ENCODE measurements at places on chromosomes 3 and 15.

DNA sequence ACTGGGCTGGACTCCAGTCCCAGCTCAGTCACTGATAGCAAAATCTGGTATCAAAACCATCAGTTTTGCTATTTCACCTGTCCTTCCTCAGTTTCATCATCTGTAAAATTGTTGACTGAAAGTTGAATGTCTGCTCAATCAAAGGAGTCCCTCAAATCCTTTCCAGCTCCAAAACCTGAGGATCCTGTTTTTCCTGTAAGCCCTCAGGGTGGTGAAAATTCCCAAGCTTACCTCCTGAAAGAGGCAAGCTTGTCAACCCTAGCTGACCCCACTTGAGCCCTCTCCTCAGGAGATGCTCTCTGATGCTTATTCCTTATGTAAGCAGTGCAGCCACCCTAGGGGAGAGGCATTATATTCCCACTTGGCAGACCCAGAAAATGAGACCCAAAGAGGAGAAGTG, 82.6 kb downstream of the HMG20A start:
- DNase-seq: no peak

- no peak for DNase-seq
Observed at GRCh38 chr15:29698030-29698701, 124.1 kb downstream of the TJP1 start.

- DNase-seq: no peak
Observed at GRCh38 chr3:105676621-105677300, 192.1 kb downstream of the CBLB start.

- DNase-seq: no peak
Observed at GRCh38 chr15:64731805-64732151, 43.6 kb downstream of the RBPMS2 start.

DNA sequence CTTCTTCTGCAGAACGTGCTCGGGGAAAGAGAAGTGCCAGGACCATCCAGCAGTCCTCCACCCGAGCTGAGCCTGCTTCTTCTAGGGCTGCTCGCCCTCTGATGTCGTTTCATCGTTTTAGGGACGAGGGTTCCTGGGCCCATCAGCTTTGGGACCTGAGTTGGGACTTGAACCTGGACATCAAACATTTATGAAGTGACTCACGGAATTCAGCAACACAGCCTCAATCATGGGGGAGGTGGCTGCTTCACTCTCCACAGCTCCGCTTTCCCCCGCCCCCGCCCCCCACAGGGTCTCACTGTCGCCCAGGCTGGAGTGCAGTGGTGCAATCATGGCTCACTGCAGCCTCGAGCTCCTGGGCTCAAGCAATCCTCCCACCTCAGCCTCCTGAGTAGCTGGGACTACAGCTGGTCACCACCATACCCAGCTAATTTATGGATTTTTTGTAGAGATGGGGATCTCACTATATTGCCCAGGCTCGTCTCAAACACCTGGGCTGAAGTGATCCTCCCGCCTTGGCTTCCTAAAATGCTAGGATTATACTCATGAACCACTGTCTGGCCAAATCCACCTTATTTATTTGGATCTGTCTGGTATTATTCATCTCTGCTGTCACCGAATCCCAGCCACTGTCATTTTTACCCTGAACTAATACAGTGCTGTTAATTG, 725 bp upstream of the SCAMP2 start:
- DNase-seq: no peak

DNA sequence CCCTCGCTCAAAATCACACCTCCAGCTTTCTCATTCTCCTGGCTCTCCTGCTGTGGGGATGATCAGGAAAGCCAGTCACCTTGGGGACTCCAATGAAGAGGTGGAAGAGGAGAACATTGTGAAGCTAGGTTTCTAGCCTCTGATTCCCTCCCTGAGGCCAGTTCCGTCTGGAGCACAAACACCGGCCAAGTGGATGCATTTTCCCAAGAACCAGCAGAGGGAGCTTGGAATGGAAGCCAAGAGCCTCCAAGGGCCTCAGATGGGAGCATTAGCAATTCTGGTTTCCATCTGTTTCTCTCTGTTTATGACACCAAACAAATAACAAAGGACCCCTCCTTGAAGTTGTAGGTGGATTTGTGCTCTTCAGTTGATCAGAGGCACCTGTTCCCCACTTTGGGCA, 40.6 kb upstream of the NMNAT3 start:
- DNase-seq: no peak

DNA sequence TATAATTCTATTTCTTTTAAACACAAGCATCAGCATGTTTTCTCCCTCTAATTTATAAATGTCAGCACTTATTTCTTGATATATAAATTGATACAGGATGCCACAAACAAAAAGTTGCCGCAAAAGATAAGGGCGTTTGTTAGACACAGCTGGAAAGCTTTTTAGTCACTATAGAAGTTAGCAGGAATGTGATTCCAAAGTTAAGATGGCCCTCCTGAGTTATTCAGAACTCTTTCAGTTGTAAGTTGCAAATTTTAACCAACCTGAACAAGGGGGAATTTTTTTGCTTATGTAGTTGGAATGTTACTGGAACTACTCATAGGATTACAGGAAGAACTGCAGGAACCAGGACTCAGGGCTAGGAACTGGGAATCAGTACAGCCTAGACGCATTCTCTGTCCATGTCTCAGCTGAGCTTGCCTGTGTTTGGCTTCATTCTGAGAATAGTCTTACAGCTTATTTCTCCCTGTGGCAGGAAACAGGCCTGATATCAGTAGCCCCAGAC, 166.3 kb downstream of the VGLL4 start:
- no peak for DNase-seq

- no peak for DNase-seq
Observed at GRCh38 chr3:195032955-195033354, 238.0 kb downstream of the XXYLT1 start.

GRCh38 chr15:47486040-47486439, 231.3 kb upstream of the SEMA6D start:
- no peak for DNase-seq

DNA sequence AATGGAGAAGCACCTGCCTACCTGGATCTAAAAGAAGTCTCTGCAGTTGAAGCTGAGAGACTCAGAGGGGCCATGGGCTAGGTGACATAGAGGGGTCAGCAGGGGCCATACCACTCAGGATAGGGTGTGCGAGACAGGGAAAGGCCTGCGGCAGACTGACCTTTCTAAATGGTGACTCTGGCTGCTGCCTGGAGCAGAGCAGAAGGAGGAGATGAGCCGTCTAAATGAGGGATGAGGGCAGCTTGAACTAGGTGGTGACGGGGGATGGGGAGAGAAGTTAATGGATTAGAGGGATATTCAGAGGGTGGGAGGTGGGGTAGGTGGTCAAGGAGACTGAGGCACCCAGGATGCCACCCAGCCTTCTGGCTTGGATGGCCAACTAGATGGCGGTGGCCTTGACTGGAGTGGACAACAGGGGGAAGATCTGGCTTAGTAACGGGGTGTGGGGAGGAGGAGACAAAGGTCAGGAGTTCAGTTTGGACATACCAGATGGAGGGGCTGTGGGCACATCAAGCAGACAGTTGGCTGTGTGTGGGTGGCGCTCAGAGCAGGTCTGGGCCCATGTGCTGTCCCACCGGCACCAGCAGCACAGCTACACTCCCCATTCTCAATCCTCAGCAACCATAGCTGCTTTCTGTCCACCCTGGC, 3.2 kb upstream of the ITIH1 start:
- no peak for DNase-seq

GRCh38 chr15:28125673-28126651, 26.8 kb upstream of the OCA2 start:
- no peak for DNase-seq

DNA sequence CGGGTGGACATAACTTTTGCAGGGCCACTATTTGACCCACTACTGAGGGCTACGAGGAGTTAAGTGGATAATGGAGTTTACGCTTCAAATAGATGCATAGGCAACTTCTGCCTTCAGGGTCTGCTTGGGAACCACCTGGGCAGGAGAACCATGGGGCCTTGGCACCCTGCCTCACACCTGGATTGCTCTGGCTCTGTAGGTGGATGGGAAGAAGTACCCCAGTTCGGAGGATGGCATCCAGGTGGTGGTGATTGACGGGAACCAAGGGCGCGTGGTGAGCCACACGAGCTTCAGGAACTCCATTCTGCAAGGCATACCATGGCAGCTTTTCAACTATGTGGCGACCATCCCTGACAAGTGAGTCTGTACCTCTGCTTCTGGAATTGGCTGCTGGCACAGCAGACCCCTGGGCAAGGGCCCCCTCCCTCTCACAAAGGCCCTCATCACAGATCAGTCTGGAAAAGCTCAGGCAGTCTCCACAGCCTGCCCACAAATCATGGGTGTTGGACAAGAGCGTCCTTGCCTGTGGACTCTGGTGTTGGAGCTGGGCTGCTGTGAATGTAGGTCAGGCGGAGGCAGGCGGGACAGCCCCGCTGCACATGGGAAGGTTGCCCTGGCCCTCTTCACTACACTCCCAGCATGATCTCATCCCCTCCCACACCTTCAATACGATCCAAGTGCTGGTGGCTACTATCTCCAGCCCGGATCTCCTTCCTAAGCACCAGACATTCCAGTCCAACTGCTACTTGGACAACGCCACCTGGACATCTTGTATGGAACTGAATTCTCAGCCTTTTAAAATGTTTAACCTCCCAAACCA, 46.7 kb downstream of the MESD start:
- DNase-seq: no peak

- no peak for DNase-seq
Observed at GRCh38 chr15:49196856-49197255, 26.8 kb downstream of the GALK2 start.

- no peak for DNase-seq
Observed at GRCh38 chr15:93070132-93070531, 18.9 kb downstream of the RGMA start.

DNA sequence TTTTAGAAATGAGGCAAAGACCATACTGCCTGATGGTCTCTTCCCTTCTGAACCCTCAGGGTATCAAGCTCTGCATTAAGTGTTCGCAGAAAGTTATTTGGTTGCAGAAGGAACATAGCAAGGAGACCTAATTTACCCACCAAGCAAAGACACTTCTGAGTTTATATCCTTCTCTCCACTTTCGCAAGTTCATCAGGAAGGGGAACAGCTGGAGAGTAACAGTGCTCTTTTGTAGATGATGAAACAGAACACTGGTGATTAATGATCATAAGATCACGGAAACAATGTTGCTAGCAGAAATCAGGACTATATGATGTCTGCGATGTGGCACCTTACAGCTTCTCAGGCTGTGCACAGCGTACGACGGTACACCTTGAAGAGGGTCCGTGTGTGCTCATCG, 62.1 kb downstream of the NCEH1 start:
- DNase-seq: no peak

DNA sequence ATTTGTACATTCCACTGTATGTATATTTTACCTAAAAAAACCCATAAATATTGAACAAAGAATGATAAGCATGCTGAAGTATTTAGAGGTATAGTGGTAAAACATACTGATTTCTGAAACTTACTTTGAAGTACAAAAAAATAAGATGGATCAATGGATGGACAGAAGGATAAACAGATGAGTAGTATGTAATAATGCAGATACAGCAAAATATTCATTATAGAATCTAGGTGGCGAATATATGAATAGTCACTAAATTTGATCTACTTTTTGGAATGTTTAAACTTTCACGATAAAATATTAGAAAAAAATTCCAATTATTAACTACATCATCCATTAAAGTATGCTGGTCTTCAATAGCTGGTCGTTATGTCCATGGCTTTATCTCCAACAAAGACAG, 51.9 kb upstream of the GNB4 start:
- no peak for DNase-seq

- no peak for DNase-seq
Observed at GRCh38 chr3:34218706-34219385, 420.4 kb downstream of the PDCD6IP start.

DNA sequence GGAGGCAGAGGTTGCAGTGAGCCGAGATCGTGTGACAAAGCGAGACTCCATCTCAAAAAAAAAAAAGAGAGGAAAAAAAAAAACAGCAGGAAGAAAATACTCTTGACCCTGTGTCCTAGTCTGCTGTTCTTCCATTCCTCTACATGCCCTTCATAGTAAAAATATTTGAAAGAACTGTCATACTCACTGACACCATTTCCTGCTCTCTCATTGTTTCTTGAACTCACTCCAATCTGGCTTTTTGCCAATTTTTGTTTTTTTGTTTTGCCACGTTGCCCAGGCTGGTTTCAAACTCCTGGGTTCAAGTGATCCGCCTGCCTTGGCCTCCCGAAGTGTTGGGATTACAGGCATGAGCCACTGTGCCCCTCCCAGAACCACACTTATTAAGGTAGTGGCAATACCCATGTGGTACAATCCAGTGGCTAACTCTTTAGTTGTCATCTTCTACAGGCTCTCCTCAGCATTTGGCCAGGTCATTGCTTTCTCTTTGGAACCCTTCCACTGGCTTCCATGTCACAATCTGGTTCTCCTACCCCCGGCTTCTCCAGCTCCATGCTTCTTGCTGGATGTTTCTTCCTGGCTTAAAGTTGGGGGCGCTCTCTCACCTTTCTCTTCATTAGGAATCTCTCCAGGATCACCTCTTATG, 238.2 kb upstream of the C2CD4B start:
- DNase-seq: no peak

DNA sequence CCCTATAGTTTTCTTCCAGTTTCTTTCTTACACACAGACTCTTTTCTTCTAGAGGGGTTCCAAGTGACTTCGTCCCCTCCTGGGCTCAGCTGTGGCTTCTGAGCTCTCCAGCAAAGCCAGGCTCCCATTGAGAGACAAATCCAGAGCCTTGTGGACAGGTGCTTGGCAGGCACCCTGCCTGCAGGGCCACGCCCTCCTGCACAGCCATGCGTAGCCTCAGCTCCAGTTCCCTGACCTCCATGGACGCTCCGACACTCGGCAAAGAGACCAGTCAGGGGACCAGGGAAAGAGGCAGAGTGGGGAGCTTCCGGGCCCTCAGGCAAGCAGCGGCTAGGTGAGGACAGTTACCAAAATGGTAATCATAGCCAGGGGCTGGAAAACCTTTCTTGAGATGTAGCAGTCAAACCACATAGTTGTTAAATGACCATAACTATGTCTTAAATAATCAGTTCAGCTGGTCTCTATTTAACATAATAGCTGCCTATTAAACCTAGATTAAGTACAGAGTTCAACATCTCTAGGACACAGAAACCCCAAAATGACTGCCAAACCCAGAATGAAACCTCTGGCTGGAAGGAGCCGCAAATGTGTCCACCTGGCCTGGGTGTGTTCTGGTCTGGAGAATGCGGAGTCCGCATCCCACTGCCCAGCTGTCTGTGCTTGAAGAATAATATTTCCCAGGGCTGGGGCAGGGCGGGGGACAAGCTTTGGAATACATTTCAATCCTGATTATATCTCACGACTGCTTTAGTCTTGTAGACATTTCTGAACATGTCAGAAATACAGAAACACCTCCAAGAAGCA, 69.3 kb upstream of the RGMA start:
- no peak for DNase-seq

GRCh38 chr15:95874637-95875036, 455.9 kb upstream of the NR2F2 start:
- DNase-seq: no peak

DNA sequence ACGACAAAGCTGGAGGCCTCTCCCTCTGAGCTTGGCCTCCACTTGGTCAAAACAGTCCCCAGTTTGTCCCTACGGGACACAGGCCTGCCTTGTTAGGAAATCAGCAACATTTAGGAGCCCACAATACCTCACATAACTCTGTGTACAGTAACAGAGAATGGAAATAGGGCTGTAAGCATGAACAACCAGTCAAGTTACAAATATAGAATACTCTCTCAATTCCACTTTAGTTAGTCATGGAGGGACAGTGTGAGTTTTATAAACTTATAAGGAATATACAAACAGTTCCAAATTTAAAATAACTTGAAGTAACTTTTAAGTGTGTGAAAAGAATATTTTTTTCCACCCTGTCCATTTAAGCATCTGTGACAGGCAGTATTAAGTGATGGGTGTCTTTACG, 129.4 kb downstream of the PGPEP1L start:
- DNase-seq: no peak

- no peak for DNase-seq
Observed at GRCh38 chr15:57550640-57551039, 41.1 kb upstream of the MYZAP start.

- DNase-seq: no peak
Observed at GRCh38 chr15:59166166-59166565, 40.5 kb upstream of the LDHAL6B start.

Measured in GM18507 (cell line).